CD8-positive, alpha-beta memory T cell (primary cell): ENCODE measurements at places on chromosomes 11 and 22. TPM values are rescaled to one million over a fixed set of nuclear protein-coding genes. Genes with fewer than 3 reads are reported as not detected.

The WNT11 gene
- total RNA-seq, result 0.28 TPM

The POU2AF2 gene
- total RNA-seq, result not detected

The MUC2 gene
- not detected for total RNA-seq

The OR52I2 gene
- total RNA-seq, result not detected

The LAYN gene
- total RNA-seq, result 0.85 TPM

The MAPK8IP1 gene
- total RNA-seq, result 1.1 TPM

The FIBIN gene
- total RNA-seq, result not detected

The OR52I1 gene
- not detected for total RNA-seq
